NCI-H2029 treated with DMSO at 0.1 percent for 48 hours (cell line): ENCODE measurements at places on chromosomes 7 and 10.

GRCh38 chr10:75435291-75435690 is 3.9 kb downstream of the LRMDA start:
- DNase-seq: no peak

DNA sequence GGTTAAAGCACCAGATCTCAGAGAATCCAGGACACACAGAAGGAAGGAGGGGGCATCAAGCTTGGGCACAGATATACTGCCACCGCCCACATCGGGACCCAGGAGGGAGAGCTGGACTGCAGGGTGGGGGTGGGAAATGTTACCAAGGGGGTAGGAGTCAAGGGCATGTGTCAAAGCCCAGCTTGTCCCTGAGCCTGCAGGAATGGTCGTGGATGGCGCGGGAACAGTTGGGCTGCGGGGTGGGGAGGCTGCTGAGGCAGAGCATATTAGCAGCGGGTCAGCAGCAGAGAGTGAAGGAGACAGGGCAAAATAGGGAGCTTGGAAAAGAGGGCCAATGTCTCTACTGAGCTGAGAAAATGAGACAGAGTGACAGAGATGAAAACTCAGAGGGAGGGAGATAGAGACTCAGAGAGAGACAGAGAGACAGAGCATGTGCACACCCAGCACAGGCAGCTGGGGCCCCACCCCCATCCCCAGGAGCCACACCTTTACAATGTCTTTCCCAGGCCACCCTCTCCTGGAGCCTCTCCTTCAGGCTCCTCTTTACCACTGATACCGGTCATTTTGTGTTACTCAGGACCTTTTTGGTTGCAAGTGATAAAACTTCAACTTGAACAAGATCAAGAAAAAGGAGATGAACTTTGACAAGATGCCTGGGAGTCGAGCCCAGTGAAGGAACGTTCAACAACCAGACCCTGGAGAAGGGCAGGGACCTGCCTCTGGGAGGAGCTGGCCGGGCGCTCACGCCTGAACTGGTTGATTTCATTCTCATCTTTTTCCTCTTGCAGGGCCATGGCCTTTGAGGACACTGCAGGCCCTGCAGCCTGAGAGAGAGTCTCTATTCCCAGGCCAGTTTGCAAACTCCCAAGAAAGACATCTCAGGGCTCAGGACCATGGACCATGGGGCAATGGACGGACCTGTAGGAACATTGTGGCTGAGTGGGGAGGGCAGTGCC is 50.0 kb downstream of the AOC1 start:
- no peak for DNase-seq

GRCh38 chr10:70576803-70577517 is 25.6 kb downstream of the PRF1 start:
- no peak for DNase-seq

DNA sequence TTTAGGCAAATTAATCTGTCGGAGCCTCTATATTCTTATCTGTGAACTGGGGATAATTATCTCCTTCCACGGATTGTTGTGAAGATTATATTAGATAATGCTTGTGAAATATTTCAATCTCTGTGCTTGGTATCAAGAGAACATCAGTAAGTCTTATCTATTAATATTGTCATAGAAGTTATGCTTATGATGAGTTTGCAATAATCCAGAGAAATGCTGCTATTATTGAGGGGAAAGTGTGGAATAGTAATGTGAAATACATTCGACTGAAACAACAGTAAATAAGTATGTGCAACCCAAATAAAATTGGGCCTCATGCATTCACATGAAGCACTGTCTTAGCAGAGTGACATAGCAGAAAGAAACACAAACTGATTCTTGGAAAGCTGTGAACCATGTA is 13.7 kb downstream of the RHOBTB1 start:
- no peak for DNase-seq

GRCh38 chr10:116457488-116457887 is 29.8 kb downstream of the PNLIPRP3 start:
- DNase-seq: no peak

- DNase-seq: no peak
Observed at GRCh38 chr7:129968592-129969383, 16.0 kb upstream of the UBE2H start.

DNA sequence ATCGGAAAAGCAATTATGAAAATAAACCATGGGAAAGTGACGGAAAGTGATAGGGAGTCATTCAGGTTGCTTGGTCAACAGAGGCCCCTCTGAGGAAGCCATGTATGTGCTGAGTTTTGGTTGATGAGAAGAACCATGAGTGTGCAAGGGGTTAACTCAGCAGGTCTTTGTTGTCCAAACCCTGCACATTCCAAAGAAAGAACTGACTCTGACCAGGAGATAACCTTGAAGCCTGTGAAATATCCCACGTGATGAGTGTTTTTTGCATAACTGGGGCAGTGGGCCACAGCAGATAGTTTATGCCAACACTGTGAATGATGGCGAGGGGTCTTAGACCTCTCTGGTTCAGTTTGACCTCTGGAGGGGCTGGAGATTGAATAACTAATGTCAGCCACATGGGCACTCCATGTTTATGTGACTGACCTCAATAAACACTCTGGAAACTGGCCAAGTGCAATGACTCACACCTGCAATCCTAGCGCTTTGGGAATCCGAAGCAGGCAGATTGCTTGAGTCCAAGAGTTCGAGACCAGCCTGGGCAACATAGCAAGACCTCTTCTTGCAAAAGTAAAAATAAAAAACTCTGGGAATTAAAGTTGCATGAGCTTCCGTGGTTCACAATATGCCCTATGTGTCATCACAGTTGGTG is 154.0 kb upstream of the FOXK1 start:
- DNase-seq: no peak

GRCh38 chr7:30815951-30816644 is 44.9 kb downstream of the MINDY4 start:
- DNase-seq: no peak

DNA sequence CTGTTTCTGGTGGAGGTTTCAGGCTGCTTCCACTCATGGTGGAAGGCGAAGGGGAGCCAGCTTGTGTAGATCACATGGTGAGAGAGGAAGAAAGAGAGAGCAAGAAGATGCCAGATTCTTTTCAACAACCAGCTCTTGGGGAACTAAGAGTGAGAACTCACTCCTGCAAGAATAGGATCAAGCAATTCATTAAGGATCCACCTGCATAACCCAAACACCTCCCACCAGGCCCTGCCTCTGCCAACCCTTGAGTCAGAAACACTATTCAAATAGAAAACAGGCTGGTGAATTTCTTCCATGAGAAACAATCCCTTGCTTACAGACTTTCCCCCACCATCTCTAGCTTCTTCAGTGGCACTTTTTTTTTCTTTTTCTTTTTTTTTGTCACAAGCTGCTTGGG is 317.2 kb downstream of the GPR158 start:
- DNase-seq: no peak

GRCh38 chr7:284762-285722 is 4.9 kb upstream of the FOXL3 start:
- no peak for DNase-seq
